Amygdala (tissue), 56 donors: ENCODE measurements at places on chromosomes 1 and 21.

DNA sequence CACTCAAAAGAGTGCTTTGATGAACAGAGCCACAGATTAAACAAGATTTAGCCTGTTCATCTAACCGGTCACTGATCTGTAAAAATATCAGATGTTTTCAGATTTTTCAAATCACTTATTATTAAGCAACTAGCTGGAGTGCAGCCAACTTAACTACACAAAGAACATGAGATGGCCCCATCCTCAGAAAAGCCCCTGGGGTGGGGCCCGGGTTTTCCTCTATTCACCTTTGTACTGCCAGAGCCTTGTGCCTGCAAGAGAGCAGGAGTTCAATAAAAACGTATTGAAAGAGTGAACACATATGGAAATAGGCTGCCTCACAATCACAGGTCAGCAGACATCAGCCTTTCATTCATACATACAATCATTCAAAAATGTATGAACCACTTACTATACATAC, 516.1 kb downstream of the OMA1 start:
- no peak for DNase-seq

DNA sequence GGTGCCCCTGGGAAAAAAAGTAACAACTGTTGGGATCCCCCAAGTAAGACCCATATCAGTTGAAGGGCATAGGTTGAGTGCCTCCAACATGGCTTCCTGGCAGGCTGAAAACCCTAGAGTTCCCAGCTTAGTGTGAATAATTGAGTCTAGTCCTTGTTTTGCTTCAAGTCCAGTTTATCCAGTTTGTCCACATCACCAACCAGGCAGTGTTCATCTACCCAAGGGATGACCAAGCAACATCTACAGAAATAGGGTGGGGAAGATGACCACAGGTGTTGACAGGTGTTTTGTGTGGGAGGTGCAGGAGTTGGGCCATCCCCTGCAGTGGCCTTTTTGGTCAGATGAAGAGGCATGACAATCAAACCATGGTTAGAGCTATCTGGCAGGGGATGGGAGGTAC, 54.3 kb upstream of the ERO1B start:
- DNase-seq: no peak

DNA sequence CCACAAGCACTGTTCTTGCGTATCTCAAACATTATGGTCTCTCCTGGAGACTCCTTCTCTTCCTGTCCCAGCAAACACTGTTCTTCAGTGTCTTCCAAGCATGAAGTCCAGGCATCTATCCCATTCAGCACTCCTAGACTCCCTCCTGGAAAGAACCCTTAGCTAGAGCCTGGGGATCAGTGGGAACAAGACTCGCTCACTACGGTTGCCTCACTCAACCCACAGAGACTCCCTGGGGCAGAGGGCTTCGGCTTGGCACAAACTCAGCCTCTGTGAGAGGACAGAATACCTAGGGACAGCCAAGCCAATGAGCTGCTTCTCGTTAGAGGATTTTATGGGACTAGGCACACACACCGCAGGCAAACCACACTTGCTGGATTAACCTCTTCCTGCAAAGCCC, 86.5 kb upstream of the IPO9 start:
- no peak for DNase-seq

GRCh38 chr1:166705376-166706289, 133.6 kb upstream of the POGK start:
- DNase-seq: no peak

DNA sequence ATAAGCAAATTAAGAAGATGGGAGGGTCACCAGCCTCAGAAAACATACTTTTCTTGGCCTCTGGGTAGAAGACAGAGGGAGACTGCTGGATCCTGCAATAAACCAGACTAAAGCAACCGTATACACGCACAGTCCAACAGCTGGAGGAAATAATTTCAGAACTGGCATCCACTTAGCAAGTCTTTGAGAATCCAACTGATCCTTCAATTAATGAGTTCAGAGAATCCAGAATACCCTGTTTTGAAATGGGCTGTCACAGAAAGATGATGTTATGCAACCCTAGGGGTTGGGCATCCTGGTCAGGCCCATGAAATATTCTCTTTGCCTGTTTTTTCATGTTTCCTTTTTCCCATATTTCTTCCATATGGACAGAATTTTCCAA, 134.0 kb upstream of the MAGI3 start:
- DNase-seq: no peak

DNA sequence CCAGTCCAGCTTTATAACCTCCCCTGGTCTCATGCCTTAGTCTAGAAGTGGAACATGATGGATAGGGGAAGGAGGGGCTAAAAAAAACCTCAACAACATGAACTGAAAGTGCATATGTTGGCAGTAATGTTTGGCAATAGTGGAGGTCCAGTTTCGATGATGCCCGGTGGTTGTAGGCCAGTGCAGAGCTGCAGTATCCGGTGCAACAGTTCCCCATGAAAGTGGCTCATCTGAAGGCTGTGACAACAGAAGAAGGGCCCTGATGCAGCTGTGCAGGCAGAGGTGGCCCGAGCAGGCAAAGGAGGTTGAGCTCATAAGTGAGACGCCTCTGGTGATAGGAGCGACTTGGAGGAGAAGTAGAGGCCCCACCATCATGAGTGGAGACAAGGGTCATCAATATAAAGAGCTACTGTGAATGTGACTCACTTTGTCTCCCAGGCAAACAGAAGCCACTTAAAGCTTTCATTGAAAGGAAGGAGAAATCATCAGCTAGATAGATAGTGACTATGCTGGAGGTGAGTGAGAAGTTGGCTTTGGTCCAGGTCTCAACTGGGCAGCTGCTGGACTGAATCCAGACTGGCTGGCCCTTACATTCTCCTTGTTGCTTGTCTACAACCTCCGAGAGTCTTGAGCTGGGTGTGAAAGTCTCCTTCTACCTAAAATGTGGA, 10.2 kb upstream of the CREG1 start:
- no peak for DNase-seq

GRCh38 chr21:16741141-16741665, 771.6 kb upstream of the CXADR start:
- no peak for DNase-seq

DNA sequence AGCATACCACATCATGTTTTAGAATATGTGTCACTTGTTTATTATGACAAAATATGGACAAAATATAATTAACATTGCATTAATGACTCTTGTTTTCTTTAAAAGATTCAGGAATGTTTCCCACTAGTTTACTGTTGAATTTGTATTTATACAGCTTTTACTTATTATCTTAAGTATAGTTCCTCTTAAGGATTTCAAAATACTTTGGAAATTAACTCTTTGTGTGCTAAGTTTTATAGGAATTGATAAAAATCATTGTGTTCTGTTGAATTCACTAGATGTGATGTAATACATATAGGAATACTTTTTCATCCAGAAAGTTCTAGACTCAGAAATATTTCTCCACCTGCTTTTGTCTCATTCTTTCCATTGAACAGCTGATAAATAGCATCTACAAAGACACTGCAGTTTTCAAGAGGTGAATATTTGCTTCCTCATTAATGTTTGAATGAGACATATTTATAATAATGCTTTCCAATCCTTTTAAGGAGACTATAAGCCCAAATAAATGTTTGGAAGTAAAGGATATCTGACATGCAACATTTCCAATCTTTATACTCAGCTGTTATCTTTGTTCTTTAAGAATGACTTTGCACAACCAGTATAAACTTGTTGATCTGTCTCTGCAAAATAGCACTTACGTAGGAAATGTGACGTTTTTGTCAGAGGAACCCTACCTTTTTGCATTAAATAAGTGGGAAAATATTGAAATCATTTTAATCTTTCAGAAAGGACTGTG, 38.4 kb upstream of the SAMSN1 start:
- DNase-seq: no peak

DNA sequence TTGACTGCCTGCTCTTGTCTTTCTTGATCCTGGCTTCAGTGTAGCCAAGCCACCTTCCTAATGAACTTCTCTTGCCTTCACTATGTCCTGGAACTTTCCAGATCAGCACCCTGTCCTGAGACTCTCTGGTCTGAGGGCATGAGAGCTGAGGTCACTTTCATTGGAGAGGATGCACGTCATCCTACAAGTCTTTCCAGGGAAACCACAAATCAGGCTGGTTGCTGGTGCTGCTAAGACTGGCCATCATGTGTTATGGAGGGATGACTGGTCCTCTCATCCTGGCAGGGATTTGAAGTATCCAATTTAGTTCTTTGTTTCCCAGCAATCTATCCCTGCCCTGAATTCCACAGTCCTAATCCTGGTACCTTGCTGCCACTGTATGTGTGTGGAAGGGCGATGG, 228.6 kb downstream of the GPATCH2 start:
- DNase-seq: no peak

DNA sequence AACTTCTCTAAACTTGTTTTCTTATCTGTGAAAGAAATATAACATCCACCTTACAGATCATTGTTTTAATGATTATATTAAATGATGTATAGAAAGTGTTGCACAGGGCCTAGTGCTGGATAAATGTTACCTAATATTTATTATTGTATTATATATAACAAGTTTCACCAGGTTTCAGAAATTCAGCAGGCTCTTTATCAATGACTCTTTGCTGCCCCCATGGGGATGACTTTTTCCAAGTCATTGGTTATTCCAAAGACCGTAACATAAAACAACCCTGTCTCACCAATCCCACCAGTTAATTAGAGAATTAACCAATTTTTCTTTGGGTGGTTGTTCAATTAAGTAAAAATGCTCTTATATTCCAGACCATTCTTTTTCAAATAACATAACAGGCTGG, 7.3 kb upstream of the DEDD start:
- no peak for DNase-seq

DNA sequence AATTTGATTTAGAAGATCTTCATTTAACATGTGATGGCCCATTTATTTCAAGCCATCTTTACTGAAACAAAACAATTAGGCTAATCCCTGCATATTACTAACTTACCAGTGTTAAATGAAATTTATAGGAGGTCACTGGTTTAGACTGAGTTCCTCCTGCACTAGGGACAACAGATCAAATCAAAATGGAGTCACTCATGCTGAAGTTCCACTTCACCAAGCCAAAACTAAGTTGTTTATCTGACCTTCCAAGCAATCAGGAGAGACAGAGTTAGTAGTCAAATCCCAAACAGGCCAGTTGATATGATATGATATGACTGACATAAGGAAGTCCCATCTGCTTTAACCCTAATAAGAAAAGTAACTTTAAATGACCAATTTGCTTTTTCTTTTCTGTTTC, 4.8 kb downstream of the LYST start:
- no peak for DNase-seq

- DNase-seq: no peak
Measured at GRCh38 chr1:119866451-119866850, 29.9 kb downstream of the ADAM30 start.

DNA sequence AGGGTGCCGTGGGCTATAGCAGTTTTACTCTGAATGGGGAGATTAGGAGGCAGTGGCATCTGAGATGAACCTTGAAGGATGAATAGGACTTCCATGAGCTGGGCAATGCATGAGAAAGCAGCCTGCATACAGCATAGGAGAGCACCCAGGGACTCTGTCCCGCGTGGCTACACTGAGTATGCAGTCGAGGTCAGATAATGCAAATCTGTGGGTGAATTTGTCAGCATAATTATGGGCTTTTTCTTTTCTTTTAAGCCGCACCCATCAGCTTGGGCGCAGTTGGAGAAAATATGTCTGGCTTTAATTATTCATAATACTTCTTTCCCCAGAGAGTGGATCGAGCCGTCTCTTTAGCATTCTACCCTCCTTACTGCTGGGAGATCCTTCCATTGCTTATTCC, 188.5 kb downstream of the ZSCAN20 start:
- DNase-seq: no peak

DNA sequence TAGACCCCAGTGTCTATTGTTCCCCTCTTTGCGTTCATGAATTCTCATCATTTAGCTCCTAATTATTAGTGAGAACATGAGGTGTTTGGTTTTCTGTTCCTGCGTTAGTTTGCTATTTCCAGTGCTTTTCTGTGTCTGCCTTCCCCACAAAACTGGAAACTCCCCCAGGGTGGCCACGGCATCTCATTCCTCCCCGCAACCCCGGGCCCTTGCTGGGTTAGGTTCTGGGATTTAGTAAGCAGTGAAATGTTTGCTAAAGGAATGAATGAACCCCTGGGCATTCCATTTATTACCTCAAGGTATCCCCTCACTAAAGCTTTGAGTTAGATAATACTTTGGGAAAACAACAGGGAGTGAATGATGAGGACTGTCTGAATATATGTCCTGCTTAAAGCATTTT, 142.9 kb downstream of the GLUL start:
- no peak for DNase-seq

GRCh38 chr1:32240140-32240951, 6.7 kb upstream of the FAM167B start:
- DNase-seq: peak; percentile 42

GRCh38 chr1:46404482-46405196, 10.5 kb downstream of the FAAH start:
- DNase-seq: no peak

DNA sequence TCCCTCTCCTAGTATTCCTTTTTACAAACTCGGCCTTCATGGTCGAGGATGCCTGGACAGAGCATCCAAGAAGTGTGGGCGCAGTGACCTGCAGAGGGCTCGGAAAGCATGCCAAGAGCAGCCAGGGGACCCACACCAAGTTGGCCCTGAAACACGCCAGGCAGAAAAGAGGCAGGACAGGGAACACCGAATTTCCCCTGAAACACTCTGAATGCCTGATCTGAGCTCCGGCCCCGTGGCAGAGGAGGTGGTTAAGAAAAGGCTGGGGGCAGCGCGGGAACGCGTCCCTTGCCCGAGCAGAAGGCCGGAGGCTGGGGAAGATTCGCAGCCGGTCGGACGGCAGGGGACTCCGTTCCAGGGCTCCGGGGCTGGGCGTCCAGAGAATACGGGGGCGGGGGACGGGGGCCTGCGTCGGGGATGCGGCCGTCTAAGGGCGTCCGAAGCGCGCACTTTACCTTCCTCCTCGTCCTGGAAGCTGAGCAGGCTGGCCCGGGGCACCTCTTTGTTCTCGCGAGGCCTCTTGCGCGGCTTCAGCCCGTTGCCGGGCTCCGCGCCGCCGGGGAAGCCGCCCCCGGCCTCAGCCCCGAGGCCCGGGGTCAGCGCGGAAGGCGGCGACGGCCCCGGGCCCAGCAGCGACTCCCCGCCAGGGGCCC, 558 bp downstream of the PAXBP1 start:
- DNase-seq: peak; percentile 25

DNA sequence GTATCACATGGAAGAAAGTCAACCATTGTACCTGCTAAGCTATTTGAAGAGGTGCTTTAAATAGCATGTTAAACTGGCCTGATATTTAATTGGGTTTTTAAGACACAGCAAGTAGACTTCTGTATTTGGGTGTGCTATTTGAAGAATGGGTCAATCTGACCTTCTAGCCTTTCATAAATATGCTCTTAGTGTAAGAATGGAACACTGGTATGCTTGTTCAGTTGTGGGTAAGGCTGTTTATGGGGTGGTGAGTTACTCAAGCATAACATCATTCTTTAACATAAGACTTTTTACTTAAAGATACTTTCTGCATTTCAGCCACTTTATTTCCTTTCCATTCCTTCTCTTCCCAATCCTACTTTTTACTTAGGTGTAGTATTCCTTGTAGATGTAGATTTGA, 21.4 kb downstream of the AHCYL1 start:
- DNase-seq: no peak

- DNase-seq: no peak
Measured at GRCh38 chr1:204885288-204885711, 14.6 kb downstream of the NFASC start.

GRCh38 chr1:157404063-157404501, 148.2 kb downstream of the FCRL5 start:
- no peak for DNase-seq
